ENCODE measurements at places on chromosomes 4 and X.

DNA sequence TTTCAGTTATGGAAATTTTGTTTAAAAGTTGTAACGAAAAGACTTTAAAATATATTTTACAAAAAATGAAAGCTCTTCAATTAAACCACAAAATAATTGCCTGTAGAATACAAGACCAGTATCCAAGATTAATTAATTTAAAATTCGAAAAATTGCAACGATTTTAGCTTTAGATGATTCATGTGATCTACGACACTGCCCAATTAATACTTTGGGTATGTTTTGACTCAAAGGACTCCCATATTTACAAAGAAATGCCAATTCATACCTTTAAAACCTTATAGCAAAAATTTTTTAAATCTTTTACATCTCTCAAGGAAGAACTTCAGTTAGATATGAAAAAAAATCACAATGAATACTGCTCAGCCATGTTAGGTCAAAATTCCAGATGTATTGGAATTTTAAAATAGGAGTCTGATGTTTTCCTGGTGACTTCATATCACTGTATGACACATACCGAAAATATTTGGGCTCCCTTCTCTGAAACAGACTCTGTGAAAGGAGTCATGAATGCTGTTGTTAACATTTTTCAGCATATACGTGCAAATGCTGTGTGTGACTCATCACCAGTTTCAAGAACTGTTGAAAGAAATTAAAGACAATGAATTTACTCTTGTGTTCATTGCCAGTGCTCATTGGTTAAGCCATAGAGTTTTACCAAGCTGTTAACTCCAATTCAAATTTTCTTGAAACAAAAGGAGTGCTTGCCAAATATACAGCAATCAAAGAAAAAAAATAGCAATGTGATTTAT is 13.8 kb upstream of the SMS start:
- DNase-seq: peak; percentile 96

DNA sequence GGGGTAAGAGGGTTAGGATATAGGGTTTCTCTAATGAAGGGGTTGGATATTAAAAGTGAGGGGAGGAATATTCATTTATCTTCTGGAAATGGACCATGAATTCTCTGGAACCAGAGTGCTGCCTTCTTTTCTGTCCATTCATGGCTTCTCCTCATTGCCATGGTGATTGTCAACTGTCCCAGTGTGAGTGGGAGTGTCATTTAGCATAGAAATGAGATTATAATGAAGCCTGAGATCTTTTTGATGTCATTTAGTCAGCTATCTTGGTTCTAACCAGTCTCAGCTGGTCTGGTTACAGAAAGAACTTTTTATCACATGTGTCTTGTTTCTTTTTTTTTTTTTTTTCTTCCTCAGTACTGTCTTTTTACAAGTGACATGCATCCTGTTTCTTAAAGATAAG is 497.3 kb upstream of the PITX2 start:
- no peak for DNase-seq

DNA sequence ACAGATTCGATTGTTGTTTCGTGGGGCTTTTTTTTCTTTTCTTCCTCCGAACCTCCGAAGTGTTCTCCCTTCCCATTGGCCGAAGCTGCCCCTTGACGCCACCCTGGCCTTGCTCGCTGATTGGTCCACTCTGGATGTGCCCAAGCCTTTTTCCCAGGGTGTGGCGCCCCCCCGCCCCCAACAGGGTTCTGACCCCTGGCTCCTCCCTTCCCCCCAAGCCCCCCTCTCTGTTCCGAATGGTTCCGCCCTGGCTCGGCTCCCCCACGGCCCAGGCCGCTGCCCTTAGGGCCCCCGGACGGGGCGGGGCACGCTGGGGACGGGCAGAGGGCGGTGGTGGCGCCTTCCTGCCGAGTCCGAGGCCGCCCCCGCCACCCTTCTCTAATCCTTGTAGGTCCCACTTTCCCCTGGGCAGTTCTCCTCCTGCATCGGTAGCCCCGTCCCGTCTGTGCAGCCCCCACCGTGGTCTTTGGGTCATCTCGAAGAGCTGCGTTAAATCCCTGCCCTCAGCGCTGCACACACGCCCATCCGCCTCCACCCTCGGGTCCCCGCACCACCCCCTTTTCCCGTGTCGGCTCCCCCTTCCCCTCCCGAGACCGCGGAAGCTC is 25.5 kb downstream of the UTP14A start:
- DNase-seq: peak; percentile 90

DNA sequence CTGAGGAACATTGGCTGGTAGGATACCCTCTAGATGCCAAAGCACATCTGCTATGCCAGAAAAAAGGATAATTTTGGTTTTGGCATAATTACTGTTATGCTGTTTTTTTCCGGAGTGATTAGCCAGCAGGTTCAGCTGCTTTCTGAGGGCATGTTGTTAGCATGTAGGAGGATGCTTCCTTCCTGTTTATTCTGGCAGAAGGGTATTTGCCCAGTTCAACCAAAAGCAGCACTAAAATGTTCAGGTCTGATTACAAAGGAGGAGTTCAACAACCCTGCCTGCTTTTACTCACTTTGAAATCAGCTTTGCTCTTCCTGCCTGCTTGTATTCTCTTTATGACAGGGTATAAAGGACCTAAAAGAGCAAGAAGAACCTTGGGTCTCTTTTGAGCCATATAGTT is 21.9 kb downstream of the ERCC6L start:
- no peak for DNase-seq

DNA sequence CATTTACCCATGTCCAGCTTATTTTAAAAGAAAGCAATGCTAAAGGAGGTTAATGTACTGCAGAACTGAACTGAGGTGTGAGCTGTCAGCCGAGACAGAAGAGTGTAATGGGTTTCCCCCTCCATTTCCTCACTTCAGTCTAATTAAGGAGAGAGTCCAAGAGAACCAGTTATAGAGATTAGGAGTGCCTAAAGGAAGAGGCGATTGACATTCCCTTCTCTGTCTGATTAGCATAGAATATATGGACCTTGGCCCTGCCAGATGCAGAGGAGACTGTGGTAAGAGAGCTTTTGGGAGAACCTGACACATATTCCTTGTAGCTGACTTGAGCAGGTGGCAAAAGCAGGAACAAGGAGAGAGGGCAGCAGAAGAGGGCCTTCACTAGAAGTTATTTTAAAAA is 137.5 kb upstream of the INPP4B start:
- no peak for DNase-seq

GRCh38 chrX:71917621-71918343 is 7.1 kb downstream of the NHSL2 start:
- DNase-seq: peak; percentile 71

DNA sequence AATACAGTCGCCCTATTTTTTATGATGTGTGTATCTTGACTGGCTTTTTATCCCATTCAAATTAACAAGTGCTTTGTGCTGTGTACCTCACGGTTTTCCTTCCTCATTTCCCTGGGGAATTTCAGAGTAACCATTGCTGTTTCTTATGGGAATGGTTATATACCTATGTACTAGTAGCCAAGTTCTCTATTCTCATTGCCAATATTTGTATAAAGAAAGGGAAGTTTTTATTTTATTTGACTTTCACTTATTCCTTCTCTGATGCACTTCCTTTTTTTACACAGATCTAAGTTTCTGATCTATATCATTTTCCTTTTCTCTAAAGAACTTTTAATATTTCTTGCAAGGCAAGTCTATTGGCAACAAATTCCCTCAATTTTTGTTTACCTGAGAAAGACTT is 181.3 kb downstream of the SOWAHB start:
- DNase-seq: no peak

DNA sequence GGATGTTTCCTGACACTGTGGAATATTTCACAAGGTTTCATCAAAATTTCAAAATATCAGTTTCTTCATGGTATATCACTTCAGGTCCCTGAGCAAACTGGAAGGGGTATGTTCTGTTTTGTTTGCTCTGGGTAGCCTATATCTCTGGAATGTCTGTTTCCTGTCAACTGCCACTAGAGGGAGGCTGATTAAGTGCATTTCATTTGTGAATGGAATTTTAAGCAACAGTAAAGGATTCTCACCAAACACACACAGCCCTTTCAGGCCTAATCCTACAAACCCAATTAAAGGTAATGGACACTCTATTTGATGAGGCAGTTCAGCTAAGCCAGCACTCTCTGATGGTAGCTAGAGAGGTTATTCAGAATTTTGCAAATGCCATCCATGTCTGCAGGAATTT is 307.1 kb downstream of the TEX13A start:
- DNase-seq: peak; percentile 3

- no peak for DNase-seq
Observed at GRCh38 chr4:123617791-123618190, 221.2 kb downstream of the SPRY1 start.

GRCh38 chr4:6734165-6734786 is 18.3 kb downstream of the BLOC1S4 start:
- no peak for DNase-seq

DNA sequence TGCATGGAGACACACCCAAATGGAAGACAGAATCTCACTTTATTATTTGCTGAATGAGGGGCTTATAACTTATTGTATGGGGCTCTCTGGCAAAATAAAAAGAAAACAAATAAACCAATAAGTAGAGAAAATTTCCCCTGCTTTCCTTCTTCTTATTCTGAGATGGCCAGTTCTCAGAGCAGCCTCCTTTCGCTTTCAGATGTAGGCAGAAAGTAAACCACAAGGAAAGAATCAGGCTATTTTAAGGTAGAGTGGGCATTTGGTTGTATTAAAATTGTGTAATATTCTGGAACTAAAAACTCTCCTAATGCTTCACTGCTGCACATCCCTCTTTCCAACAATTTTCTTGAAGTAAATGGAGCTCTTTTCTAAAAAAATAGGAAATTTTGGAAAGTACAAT is 241.8 kb downstream of the GALNTL6 start:
- no peak for DNase-seq

DNA sequence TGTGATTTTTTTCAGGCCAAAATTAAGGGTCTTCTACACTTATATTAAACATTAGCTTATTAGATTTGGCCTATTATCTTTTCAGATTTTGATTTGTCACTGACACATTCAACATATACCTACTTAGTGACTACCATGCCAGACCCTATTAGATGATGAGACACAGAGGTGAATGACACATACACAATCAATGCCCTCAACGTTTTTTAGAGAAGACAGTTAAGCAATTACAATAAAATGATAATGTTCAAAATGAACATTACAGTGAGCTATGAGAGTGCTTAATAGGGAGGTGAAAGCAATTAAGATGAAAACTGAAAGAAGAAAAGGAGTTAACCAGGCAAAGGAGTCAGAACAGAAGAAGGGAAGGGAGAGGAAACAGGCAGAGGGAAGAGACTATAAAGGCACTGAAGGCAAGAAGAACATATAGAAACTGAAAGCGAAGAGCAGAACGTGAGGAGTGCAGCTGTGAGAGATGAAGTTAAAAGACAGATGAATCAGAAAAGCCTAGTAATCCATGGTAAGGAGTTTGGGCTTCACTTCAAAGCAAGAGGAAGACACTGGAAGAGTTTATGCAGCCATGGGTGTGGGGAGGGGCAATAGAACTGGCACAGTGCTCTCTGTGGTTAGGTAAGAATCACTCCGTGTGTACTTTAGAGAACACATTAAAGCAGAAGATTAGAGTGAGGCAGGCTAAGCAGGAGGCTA is 119.0 kb downstream of the REELD1 start:
- peak; percentile 90 for DNase-seq

DNA sequence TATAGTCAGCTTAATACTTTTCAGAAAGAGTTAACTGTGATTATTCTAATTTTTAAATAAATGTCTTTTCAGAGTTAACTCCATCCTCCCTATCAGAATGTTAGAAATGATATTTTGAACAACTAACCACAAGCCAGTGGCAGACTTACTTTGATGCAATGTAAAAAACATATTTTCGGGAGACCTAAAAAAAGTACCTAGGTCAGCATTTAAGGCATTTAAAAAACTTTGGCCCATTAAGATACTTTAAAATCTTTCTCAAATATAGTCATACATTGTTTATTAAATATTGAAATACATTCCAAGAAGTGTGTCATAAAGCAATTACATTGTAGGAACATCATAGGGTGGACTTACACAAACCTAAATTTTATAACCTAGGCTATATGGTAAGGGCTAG is 426.1 kb downstream of the PABPC4L start:
- no peak for DNase-seq

- peak; percentile 71 for DNase-seq
Observed at GRCh38 chr4:93384887-93385286, 443.7 kb upstream of the ATOH1 start.

GRCh38 chrX:109696146-109696740 is 36.8 kb downstream of the ACSL4 start:
- DNase-seq: no peak

DNA sequence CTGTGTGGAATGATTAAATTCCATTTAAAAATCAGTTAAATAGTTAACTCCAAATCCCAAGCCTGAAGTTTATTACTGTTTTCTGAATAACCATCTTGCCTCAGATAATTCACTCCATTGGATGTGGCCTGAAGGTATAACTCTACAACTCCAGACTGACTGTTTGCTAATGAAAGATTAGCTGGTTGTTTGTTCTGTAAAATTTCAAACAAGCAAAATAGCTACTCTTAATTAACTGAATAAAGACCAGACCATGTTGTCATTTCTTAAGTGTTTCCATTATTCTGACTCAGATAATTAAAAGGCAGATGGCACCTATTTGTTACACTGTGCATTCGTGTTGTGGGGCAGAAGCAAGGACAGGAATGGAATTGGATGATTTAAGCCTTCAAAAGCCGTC is 78.5 kb upstream of the DDIT4L start:
- DNase-seq: no peak

DNA sequence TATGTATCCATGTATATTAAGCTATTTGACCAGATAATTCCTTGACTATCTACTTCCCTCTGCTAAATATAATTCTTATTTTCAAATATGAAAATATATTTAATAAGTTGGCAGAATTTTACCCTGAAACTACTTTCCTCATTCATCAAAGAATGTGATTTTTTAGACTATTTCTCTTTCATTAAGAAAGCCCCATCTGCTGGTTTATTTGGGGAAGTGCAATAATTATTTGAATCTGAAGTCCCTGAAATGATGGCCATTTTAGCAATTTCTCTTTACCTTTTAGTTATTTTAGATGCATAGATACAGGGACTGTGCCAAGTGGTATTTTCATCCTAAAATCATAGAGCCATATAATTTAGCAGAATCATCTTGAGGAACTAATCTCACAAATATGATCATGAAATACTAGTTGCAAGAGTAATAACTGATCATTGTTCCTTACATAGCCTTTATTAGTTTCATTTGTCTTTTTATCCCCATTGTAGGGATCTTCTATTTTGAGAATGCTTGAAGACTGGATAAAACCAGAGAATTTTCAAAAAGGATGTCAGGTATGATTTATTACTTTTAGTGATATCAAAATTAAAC is 39.0 kb downstream of the ENPEP start:
- DNase-seq: peak; percentile 47

DNA sequence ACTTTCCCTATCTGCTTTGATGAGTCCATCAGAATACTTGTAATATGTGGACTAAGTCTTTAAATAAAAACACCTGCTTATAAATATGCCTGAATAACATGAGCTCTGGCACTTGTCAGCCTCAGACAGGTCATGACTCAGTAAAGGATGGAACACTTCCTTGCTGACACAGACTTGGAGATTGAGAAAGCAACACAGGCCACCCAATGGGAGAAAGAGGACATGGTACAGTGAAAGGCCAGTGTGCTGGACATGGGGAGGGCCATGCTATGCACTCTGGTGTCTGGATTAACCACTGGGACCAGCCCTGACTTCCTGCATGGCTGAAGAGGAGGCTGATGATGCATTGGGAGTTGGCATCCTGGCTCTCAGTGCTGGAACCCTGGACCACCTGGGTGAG is 149.5 kb downstream of the DHRSX start:
- DNase-seq: peak; percentile 78

GRCh38 chr4:33914386-33914785 is 2329.9 kb downstream of the ARAP2 start:
- DNase-seq: no peak

- no peak for DNase-seq
Observed at GRCh38 chrX:150405576-150405975, 42.5 kb downstream of the MAMLD1 start.
